ENCODE measurements at places on chromosomes 16 and 17. TPM values are rescaled to one million over a fixed set of nuclear protein-coding genes. Genes with fewer than 3 reads are reported as not detected.

Gene EFNB3
- not detected for total RNA-seq

Gene HOXB9
- total RNA-seq: not detected

Gene RMI2
- 0.60 TPM for total RNA-seq

Gene TTLL6
- total RNA-seq: not detected

Gene MPP3
- total RNA-seq: 35.2 TPM

Gene NOXO1
- total RNA-seq: not detected

Gene INCA1
- 3.1 TPM for total RNA-seq

Gene CPSF4L
- not detected for total RNA-seq

Gene SLC5A2
- not detected for total RNA-seq

Gene CD300A
- 1.2 TPM for total RNA-seq

All from left ventricle myocardium inferior (tissue), 1 donor.